ENCODE measurements at places on chromosomes 4 and X.

GRCh38 chr4:10694828-10695209, 10.3 kb upstream of the CLNK start:
- no peaks in the 10 kb centered on the region for H3K27me3 ChIP-seq
- no peaks in the 10 kb centered on the region for H3K36me3 ChIP-seq
- no peaks in the 10 kb centered on the region for H3K4me1 ChIP-seq
- H3K27ac ChIP-seq: no peak overlapping the region
- H3K4me3 ChIP-seq: no peak overlapping the region
- DNase-seq: no peak

DNA sequence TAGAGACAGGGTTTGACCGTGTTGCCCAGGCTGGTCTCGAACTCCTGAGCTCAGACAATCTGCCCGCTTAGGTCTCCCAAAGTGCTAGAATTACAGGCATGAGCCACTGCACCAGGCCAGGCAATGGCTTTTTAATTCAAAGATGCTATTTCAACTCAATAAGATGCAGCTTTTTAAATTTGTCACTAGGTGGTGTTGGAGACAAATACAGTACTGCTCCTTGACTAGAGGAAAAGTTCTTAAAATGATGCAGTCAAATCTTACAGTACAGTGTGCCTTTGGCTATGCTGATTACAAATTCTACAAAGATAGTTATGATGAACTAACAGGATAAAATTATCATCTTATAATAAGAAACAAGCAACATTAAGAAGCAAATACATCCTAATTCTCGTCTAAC, 441.1 kb downstream of the KCNIP4 start:
- no peaks in the 10 kb centered on the region for H3K27me3 ChIP-seq
- no peak for DNase-seq
- no peaks in the 10 kb centered on the region for H3K36me3 ChIP-seq

GRCh38 chrX:64782923-64783322, 193.3 kb downstream of the ZC4H2 start:
- H3K4me1 ChIP-seq: no peaks in the 10 kb centered on the region
- DNase-seq: no peak
- H3K27me3 ChIP-seq: no peaks in the 10 kb centered on the region
- no peak overlapping the region for H3K4me3 ChIP-seq
- H3K27ac ChIP-seq: no peak overlapping the region

DNA sequence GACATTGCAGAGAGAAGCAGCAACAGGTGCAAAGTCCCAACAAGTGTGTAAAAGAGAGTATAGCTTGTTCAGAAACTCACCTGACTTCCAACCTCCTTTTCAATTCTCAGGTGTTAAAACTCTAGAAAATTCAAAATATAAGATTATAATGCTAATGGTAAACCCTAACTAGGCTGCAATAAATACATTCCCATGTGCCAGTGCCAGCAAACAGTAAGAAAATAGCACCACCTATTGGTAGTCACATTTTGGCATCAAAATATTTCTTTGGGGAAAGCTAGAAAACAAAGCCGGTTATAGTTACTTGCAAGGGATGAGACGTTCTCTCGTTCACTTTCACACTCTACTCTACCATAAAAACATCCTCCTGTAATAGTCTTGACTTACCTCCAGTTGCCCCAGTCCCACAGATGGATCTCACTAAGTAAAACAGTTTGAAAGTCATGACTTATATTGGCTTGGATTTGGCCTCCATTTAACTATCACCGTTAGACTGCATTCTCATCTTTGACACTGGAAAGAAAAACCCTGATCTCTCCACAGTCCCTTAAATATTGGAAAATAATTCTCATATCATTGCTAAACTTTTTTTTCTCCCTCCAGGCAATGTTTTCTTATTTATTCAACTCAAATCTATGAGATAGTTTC, 9.6 kb downstream of the BMP3 start:
- H3K27ac ChIP-seq: no peak overlapping the region
- DNase-seq: no peak
- no peaks in the 10 kb centered on the region for H3K4me1 ChIP-seq
- H3K4me3 ChIP-seq: no peak overlapping the region

DNA sequence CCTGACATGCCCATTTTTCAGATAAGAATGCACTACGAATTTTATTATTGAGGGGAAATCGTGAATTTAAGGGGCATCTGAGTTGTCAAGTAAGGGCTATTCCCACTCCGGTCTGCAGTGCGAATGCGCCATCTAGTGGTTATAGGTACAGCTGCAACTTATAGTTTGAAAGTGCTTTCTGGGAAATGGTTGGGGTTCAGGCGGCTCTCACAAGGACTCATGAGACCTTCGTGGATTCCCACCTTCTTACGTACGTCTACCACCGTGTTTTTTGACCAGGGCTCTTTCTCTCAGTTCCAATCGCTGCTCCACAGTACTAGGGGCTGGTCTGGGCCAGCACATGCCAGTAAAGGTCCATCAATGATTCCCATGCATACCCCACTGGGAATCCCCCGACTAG, 12.3 kb downstream of the MSL3 start:
- no peak overlapping the region for H3K4me3 ChIP-seq
- no peak overlapping the region for H3K27ac ChIP-seq
- no peak for DNase-seq

- no peak for DNase-seq
- peaks cover 2% of the 10 kb centered on the region for H3K4me1 ChIP-seq
- H3K27me3 ChIP-seq: no peaks in the 10 kb centered on the region
- no peak overlapping the region for H3K27ac ChIP-seq
Observed at GRCh38 chrX:9642270-9642995, 123.2 kb downstream of the GPR143 start.

DNA sequence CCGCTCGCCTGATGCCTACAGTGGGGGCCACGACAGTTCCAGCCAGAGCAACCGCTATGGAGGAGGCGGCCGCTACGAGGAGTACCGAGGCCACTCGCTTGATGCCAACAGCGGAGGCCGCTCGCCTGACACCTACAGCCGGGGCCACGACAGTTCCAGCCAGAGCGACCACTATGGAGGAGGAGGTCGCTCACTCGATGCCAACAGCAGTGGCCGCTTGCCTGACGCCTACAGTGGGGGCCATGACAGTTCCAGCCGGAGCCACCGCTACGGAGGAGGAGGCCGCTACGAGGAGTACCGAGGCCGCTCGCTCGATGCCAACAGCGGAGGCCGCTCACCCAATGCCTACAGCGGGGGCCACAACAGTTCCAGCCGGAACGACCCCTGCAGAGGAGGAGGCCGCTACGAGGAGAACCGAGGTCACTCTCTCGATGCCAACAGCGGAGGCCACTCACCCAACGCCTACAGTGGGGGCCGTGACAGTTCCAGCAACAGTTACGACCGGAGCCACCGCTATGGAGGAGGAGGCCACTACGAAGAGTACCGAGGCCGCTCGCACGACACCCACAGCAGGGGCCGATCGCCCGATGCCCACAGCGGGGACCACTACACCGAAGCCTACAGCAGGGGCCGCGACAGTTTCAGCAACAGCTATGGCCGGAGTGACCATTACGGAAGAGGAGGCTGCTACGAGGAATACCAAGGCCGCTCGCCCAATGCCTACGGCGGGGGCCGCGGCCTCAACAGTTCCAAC, 2.5 kb downstream of the RBMXL3 start:
- H3K27me3 ChIP-seq: no peaks in the 10 kb centered on the region
- no peak overlapping the region for H3K27ac ChIP-seq
- no peak for DNase-seq
- H3K4me1 ChIP-seq: no peaks in the 10 kb centered on the region

DNA sequence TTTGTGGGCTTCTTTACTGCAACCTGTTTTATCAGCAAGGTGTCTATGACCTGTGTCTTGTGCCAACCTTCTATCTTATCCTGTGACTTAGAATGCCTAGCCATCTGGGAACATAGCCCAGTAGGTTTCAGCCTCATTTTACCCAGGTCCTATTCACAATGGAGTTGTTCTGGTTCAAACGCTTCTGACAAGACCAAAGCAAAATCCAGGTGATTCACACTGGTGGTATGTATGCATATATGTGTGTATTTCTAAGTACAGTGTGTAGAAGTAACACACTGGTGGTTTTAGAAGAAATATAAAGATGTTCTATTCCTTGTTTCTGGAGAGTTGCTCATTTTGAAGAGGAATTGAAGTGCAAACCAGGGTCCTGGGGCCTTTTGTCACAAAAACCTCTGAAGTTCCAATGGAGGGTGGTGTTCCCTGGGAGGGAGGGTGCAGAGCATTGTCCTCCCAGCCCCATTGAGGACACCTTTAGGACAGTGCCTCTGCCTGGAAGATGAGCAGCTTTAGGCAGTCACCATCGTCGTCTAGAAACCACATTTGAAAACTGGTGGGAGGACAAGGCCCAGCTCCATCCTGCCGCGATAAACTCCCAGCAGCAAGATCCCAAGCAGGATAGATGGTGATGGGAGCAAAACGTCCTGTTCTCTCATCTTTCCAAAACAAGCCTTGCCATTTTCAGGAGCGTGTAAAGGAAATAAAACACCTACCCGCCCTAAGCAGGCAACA, 191.4 kb downstream of the TSPAN5 start:
- no peaks in the 10 kb centered on the region for H3K36me3 ChIP-seq
- H3K27ac ChIP-seq: no peak overlapping the region
- no peak for DNase-seq
- H3K4me3 ChIP-seq: no peak overlapping the region
- no peaks in the 10 kb centered on the region for H3K27me3 ChIP-seq

DNA sequence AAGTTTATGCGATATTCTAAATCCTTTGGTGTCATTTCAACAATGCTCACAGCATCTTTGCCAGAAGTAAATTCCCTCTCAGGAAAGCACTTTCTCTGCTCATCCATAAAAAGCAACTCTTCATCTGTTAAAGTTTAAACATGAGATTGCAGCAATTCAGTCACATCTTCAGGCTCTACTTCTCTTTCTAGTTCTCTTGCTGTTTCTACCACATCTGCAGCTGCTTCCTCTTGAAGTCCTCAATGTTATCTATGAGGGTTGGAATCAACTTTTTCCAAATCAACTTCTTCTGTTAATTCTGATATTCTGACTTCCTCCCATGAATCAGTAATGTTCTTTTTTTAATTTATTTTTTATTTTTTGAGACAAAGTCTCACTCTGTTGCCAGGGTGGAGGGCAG, 100.9 kb downstream of the LCORL start:
- H3K27me3 ChIP-seq: no peaks in the 10 kb centered on the region
- H3K27ac ChIP-seq: no peak overlapping the region
- H3K4me3 ChIP-seq: no peak overlapping the region
- no peak for DNase-seq
- H3K4me1 ChIP-seq: no peaks in the 10 kb centered on the region
- peaks cover 12% of the 10 kb centered on the region for H3K36me3 ChIP-seq

DNA sequence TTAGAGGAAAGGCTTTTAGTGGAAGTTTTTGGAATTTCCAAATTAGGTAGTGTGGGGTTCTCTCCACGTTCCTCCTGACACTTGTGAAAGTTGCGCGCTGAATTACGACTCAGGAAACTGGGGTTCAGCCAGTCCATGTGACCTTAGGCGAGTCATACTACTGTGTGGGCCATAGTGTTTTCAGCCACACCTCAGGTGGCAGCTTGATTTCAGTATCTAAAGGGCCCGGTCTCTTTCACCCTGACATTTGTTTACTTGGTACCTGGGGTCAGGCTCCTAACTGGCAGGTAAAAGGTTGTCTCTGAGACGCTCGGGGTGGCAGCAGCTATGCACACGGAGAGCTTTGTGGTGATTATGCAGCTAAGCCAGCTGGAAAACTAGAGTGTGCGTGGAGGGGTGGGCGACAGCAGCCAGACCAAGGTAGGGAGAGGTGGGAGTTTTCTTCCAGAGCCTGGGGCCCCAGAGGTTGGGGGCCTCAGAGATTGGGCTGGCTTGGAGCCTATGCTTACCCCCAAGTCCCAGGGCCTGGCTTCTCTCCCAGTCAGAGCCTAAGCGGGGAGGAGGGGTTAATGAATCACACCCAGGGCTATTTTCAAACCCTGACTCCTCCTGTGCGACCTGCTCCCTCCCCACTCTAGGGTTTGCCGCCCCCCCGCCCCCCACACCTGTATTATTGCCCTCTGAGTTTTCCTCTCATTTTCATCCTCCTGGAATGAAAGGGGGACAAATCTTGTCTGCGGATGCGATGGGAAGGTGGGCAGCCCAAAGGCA, 47.2 kb downstream of the STARD8 start:
- no peak for DNase-seq
- H3K36me3 ChIP-seq: no peaks in the 10 kb centered on the region
- peaks cover 21% of the 10 kb centered on the region for H3K4me1 ChIP-seq
- H3K4me3 ChIP-seq: peak overlapping the region; percentile 54
- no peak overlapping the region for H3K27ac ChIP-seq
- H3K27me3 ChIP-seq: no peaks in the 10 kb centered on the region

GRCh38 chr4:120071192-120071795, 4.6 kb upstream of the MAD2L1 start:
- no peaks in the 10 kb centered on the region for H3K36me3 ChIP-seq
- no peak overlapping the region for H3K27ac ChIP-seq
- H3K4me3 ChIP-seq: no peak overlapping the region

- no peak overlapping the region for H3K27ac ChIP-seq
- no peaks in the 10 kb centered on the region for H3K36me3 ChIP-seq
- H3K27me3 ChIP-seq: no peaks in the 10 kb centered on the region
- no peak for DNase-seq
- H3K4me3 ChIP-seq: no peak overlapping the region
- no peaks in the 10 kb centered on the region for H3K4me1 ChIP-seq
Observed at GRCh38 chr4:113772319-113772718, 10.8 kb upstream of the CAMK2D start.

DNA sequence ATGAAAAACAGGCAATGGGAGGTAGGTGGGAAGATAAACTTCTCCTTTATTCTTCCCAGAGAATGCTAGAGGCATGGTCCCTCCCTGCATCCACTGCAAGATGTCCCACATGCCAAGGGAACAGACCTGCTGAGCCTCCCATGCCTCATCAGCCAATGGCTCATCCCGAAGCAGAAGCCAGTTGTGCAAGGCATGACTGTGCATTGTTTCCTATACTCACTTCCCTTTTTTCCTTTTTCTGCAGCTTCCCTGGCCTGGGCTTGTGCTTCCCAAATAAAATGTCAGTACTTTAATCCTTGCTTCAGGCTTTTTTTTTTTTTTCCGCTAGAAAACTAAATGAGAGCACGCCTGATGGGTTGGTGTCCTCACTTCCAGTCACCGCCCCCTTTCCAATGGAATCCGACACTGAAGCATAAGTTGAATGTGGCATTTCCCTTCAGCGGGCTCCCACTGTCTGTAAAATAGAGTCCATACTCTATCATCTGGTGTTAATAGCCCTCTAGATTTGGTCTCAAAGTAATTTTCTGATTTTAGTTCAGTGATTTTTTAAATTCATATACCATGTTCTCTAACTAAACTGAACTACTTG, 239.0 kb upstream of the JADE1 start:
- no peak overlapping the region for H3K4me3 ChIP-seq
- H3K4me1 ChIP-seq: peaks cover 4% of the 10 kb centered on the region
- DNase-seq: peak; percentile 1
- H3K36me3 ChIP-seq: no peaks in the 10 kb centered on the region

- H3K27me3 ChIP-seq: no peaks in the 10 kb centered on the region
- H3K36me3 ChIP-seq: no peaks in the 10 kb centered on the region
- no peak overlapping the region for H3K4me3 ChIP-seq
- DNase-seq: no peak
Observed at GRCh38 chrX:77003530-77003929, 443.7 kb upstream of the FGF16 start.

DNA sequence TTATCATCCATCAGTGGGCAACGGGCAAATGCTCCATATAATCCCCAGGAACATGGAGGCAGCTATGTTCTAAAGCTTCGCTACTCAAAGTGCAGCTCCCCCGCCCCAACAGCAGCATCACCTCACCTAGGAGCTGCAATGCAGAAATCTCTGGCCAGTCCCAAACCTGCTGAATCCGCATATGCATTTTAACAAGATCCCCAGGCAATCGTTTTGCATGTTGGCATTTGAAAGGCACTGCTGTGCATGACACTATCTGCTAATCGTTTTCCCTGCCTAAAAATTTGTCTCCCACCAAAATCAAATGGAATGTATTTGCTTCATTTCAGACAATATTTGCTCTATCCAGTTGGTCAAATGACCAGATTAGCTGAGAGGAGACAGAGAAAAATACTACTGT, 15.2 kb downstream of the ADGRG2 start:
- H3K4me3 ChIP-seq: no peak overlapping the region
- no peak for DNase-seq
- H3K27me3 ChIP-seq: no peaks in the 10 kb centered on the region
- no peak overlapping the region for H3K27ac ChIP-seq
- no peaks in the 10 kb centered on the region for H3K4me1 ChIP-seq
